Stimulated activated naive B cell treated with anti-CD40 and anti-IgM and Interleukin-4, amounts not matched to agents 10 μg/mL and 1 μg/mL and 100 μg/mL, for 72 hours (primary cell): ENCODE measurements at places on chromosomes 2 and 18.
A peak's percentile ranks its signal among the peaks of the same experiment; 100 is the strongest.

DNA sequence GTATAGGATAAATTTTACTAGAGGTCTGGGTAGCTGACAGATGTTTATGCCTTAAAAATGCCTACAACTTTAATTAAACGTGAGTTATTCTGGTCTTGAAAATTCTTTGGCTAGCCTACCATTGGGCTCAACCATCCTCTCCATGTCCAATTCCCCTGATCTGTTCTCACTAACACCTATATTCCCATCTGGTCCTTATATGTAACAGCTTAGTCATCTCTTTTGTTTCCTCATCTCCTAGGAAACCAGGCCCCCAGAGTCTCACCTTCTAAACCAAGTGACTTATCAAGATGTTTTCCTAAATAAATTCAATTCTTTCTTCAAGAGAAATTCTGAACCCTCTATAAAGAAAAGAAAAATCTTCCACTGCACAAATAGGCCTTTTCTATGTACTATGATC, 148.5 kb downstream of the TTC32 start:
- DNase-seq = no peak
- no peaks in the 10 kb centered on the region for H3K36me3 ChIP-seq
- H3K27me3 ChIP-seq = peaks cover 3% of the 10 kb centered on the region
- H3K4me3 ChIP-seq = no peak overlapping the region
- no peaks in the 10 kb centered on the region for H3K4me1 ChIP-seq

GRCh38 chr2:62151306-62151638, 44.6 kb upstream of the B3GNT2 start:
- no peak for DNase-seq
- H3K4me3 ChIP-seq = no peak overlapping the region
- peaks cover 17% of the 10 kb centered on the region for H3K4me1 ChIP-seq
- no peaks in the 10 kb centered on the region for H3K27me3 ChIP-seq

GRCh38 chr2:9844036-9844483, 786 bp downstream of the TAF1B start:
- DNase-seq = no peak
- H3K4me3 ChIP-seq = peak overlapping the region; percentile 97
- H3K4me1 ChIP-seq = peaks cover 45% of the 10 kb centered on the region
- H3K36me3 ChIP-seq = peaks cover 16% of the 10 kb centered on the region
- H3K27ac ChIP-seq = peak overlapping the region; percentile 96
- no peaks in the 10 kb centered on the region for H3K27me3 ChIP-seq

- H3K36me3 ChIP-seq = peaks cover 58% of the 10 kb centered on the region
- no peaks in the 10 kb centered on the region for H3K27me3 ChIP-seq
- DNase-seq = no peak
- H3K4me3 ChIP-seq = peak overlapping the region; percentile 36
- H3K4me1 ChIP-seq = peaks cover 53% of the 10 kb centered on the region
These were observed 14.4 kb downstream of the RAB12 start for GRCh38 chr18:8623549-8624106.

GRCh38 chr18:40346146-40346545, 1608.9 kb upstream of the PIK3C3 start:
- no peak overlapping the region for H3K4me3 ChIP-seq
- no peaks in the 10 kb centered on the region for H3K4me1 ChIP-seq
- H3K36me3 ChIP-seq = no peaks in the 10 kb centered on the region
- no peak overlapping the region for H3K27ac ChIP-seq
- no peaks in the 10 kb centered on the region for H3K27me3 ChIP-seq

DNA sequence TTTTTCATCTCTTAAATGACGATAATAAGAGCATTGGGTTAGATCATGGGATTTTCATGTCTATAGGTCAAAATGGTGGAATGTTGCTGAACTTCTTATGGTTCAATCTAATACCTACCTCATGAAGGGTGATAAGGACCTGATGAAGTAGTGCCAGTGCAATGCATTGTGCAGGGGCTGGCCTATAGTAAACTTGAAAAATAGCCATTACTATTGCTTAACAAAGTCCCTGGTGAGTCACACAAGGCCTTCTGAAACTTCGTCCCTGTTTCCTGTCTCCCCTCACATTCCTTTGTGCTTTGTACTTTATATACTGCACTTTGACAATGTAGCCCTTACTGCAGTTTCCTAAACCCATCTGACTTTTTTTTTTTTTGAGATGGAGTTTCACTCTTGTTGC, 515.9 kb downstream of the SLC4A3 start:
- no peaks in the 10 kb centered on the region for H3K4me1 ChIP-seq
- DNase-seq = no peak
- no peaks in the 10 kb centered on the region for H3K27me3 ChIP-seq
- no peaks in the 10 kb centered on the region for H3K36me3 ChIP-seq

- H3K4me3 ChIP-seq = no peak overlapping the region
- no peak for DNase-seq
- H3K4me1 ChIP-seq = no peaks in the 10 kb centered on the region
- no peak overlapping the region for H3K27ac ChIP-seq
- H3K36me3 ChIP-seq = no peaks in the 10 kb centered on the region
These were observed 252.8 kb downstream of the LRP1B start for GRCh38 chr2:141878016-141878415.

DNA sequence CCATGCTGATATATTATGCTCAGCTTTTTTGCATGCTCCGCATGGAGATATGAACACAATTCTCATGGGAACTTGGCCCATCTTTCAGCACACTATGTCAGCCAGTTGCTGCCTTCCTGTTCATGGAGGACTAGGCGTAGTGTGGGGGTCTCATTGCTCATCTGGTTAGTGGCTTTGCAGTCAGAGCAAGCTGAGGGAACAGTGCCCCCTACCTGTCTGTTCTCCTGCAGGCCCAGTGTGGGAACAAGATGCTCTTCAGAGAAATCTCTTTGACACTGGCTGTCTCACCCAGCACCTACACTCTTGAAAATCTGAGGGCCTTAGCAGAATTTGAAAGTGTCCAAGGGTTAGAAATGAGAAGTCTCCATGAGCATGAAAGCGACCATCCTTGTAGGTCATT, 47.1 kb downstream of the SPTBN1 start:
- H3K4me3 ChIP-seq = no peak overlapping the region
- H3K27me3 ChIP-seq = no peaks in the 10 kb centered on the region
- no peaks in the 10 kb centered on the region for H3K36me3 ChIP-seq
- peak; percentile 32 for DNase-seq
- no peak overlapping the region for H3K27ac ChIP-seq

DNA sequence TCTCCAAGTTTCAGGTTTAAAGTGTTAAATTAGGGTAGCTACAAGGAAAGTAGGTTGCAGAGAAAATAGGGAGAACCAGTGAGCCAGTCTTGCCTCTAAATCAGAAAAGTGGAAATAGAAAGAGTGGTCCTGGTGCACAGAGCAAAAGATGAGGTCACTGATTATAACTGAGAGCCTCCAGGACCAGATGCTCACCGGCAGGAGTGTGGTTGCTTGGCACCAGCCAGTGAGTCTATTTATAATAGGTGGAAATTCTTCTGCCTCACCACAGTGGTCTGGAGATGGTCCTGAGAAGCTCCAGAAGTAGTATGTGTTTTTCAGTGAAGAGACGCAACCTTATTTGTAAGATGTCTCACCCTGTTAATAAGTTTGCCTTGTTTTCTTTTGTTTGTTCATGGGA, 373.9 kb upstream of the KCNJ3 start:
- no peak overlapping the region for H3K27ac ChIP-seq
- DNase-seq = no peak
- no peak overlapping the region for H3K4me3 ChIP-seq
